ENCODE measurements at places on chromosomes 5 and 9.

DNA sequence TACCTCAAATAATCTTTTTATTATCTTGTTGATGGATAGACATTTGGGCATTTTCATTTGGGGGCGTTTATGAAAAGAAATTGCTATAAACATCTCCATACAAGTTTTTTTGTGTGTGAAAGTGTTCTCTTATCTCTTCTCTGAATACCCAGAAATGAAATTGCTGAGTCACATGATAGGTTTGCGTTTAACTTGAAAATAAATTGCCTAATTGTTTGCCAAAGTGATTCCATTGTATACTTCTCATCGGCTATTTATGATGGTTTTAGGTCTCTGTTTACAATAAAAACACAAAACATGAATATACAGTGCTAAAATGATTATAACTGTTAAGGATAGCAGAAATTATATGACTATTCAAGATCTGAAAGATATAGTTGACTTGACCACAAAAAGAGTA, 361.7 kb downstream of the TAF11L14 start:
- DNase-seq = no peak

DNA sequence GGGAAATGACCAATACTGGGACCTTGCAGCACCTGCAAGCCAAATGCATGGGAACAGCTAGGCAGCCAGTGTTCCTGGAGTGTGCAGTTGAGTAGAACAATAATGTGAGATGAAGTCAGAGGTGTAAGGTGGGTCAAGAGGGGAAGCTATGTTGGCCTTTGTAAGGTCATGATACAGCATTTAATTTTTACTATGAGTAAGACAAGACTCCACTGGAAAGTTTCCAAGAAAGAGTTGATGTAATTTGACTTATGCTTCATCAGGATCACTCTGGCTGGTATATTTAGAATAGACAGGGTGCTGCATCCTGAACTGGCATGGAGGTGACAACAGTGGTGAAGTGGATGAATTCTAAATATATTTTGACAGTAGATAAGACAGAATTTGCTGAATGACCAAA, 744.8 kb downstream of the KCTD16 start:
- DNase-seq = no peak

DNA sequence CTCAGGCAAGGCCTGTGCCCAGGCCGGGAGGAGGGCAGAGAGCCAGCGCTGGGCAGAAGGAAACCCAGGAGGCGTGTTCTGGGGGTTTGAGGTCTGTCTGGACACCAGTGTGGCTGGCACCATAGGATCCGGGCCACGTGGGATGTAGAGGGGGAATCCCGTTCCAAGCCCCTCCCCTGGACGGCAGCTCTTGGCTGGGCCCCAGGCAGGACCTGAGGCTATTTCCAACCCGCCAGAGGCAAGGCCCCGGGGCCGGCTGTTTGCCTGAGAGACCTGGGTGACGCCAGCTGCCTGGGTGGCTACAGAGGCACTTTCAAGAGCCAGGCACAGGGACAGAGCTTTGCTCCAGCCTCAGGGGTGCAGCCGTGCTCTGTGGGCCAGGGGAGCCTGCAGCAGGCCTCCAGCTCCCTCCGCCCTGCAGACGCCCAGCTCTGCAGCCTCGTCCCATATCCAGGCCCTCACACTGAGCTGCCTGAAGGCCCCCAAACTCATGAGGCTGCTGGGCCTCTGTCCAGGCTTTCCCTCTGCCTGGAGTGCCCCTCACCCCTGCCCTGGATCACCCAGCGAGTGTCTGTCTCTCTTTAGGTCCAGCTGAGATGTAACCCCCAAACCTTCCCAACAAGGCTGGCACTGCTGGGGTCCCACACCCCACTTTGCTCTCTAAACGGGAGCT, 56.6 kb upstream of the EGFL7 start:
- no peak for DNase-seq

GRCh38 chr9:96442491-96442890, 7.5 kb upstream of the HABP4 start:
- no peak for DNase-seq

DNA sequence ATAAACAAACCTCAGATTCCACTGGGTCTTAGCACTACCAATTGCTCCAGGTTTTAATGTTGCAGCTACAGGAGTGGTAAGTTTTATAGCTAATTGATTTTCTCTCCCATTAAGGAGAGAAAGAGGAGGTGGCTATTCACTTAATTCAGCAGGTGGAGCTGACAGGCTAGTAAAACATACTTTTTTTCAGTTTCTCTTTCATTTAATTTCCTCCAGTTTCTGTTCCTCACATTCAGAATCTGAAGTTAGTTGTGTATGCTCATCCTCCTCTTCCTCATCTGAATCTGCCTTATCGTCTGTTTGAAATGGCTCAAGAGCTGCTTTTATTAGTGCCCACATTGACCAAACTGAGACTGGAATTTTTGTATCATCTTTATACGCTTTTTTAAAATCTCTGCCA, 98.0 kb downstream of the PLPPR1 start:
- no peak for DNase-seq

GRCh38 chr5:148843510-148844318, 17.3 kb downstream of the ADRB2 start:
- no peak for DNase-seq

DNA sequence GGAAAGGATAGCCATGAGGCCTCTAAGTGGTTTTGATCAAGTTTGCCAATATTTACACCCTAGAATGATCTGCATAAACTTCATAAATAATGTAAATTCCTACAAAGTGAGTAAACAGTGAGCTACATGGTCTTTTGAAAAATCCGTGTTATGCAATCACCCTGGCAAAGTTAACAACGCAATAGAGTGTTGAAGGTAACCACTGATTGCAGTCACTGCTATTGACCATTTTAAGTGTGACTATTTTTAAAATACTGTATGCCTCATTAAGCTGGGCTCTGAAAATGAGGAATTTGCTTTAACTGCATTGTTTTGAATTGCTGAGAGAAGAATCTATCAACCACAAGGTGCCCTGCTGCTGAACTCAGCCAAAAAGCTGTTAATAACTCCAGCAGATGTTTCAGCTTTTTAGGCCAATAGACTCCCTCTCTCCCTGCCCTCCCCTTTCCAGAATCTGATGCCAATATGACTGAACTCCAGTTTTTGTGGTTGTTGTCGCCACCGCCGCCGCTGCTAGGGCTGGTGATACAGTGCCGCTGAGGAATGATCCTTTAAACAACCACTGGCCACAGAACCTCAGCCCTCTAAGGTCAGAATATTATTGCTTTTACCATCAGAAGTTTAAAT, 35.3 kb upstream of the SMARCA2 start:
- no peak for DNase-seq

DNA sequence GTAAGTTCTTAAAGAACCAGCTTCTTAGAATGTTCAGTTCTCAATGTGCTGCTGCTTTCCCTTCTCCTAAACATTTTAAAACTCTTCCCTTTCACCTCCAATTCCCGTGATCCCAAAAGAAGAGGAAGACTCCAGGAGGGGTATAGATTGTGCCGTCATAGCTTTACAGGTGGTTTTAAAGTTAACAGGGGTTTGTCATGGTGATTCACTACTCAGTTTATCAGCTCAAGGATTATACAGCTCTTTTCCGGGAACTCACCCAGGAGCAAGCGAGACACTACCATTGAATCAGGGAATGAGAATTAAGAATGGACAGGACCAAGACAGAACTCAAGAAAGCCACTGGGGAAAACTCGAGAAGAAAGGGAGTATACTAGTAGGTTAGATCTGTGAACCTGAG, 178.8 kb downstream of the NR3C1 start:
- no peak for DNase-seq

GRCh38 chr5:134567641-134568336, 42.3 kb downstream of the JADE2 start:
- DNase-seq = no peak

DNA sequence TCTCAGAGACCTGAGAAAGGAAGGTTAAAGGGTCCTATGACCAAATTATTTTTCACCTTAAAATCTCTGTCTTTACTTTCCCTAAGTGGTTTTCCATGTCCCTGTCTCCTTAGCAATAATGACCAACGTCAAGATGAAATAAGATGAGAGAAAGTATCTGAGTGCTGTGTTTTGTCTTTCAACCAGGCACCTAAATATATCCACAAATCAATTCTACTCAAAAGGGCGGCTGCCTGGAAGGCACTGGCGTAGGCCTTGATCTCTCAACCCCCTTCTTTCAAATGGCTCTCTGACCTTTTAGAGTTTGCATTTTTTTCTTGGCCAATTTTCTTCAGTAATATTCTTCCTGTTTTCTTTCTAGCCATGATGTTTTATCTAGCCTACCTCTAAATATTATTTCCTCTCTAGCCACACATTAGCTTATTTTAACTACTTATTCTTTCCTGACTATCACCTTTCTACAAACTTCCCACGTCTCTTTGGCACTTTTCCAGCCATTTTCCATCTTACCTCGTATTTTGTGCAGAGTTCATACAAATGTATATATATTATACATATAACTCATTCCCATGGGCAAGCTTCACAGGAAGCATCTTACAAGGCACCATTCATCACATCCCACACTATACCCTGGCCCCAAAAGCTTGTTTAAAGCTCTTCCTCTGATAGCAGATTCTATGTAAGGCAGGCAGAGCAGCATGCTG, 204.5 kb downstream of the SNX18 start:
- DNase-seq = no peak

DNA sequence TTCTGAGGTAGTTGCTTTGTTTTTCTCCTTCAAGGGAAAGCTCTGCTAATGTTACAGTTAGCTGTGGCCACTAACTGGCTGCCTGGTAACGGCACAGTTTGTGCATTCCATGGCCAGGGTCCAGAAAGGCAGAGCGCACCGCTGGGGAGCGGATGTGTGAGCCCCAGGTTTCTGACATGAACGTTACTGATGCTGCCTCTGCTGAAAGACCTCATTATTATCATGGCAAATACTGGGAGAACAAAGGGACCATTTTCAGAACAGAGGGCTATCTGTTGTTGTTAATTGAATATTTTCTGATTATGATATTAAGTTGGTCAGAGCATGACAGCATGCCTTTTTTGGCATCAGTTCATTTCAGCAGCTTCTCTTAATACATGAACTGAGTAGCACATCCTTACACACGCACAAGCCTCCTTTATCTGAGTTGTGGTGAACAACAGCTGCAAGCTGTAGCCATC, 134.1 kb downstream of the NUDT12 start:
- DNase-seq = no peak

GRCh38 chr5:43268188-43268820, 44.9 kb downstream of the HMGCS1 start:
- no peak for DNase-seq

DNA sequence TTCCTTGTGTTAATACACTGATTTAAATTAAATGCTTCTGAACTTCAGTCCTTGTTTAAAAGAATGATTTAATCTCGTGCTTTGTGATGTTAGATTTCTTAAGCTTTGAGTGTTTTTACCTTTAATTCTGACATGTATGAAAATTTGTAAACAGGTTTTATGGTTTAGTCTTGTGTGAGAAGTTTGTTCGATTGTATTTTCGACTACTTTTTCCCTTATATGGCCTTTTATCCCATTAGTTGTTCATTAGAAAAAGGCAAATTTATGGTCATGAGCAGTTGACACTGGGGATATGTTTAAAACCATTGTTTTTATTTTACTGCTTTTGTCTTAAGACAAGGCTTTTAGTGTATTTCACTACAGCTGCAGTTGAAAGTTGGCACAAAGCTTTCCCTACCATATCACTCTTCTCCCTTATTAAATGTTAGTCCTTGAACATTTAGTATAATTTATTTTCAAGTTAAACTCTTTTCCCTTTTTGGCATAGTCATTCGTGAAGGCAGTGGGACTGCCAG, 3.3 kb downstream of the UBE2R2 start:
- DNase-seq = no peak

GRCh38 chr5:122478741-122479442, 166.9 kb downstream of the SNCAIP start:
- no peak for DNase-seq

DNA sequence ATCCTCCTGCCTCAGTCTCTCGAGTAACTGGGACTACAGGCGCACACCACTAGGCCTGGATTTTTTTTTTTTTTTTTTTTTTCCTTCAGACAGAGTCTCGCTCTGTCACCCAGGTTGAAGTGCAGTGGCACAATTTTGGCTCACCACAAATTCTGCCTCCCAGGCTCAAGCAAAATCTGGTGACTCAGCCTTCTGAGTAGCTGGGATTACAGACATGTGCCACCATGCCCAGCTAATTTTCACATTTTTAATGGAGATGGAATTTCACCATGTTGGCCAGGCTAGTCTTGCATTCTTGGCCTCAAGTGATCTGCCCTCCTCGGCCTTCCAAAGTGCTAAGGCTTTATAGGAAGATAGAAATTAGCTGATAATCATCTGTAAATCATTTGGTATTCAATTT, 43.9 kb downstream of the NSA2 start:
- DNase-seq = no peak

- no peak for DNase-seq
Measured at GRCh38 chr5:98872674-98873073, 56.1 kb downstream of the CHD1 start.

DNA sequence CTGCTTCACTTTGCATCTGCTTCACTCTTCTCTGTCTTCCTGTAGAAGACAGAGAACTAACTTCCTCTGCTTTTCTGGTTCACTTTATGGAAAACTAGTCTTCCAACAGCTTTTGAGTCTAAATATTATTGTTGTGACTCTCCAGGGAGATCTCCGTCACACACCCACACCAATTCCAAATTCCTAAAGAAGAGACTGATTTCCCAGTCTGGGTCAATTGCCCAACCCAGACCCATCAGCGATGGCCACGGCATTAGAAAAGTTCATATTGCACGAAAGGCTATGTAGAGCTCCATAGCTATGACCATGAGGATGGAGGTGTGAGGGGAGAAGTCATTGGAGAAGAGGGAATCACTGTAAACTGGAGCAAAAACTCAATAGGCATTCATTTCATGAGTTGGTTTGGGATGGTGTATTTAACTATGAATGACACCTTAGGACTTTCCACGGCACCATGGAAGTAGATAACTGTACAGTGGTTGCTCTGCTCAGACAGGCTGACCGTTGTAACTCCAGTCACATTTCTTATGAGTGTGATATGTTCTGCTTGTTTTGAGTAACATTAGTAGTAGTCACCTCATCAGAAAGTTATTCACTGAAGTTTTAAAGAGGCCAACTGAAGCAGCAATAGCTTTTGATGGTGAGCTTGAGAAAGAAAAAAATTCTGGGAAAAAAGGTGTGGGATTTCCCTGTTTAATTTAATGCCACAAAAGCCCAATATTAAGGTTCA, 78.1 kb upstream of the MAMDC2 start:
- DNase-seq = no peak

All from mucosa of descending colon (tissue), 3 donors.